ENCODE measurements at places on chromosomes 6 and 20.

- DNase-seq, result no peak
These were observed 19.0 kb upstream of the FILIP1 start for GRCh38 chr6:75512591-75512990.

GRCh38 chr6:126182650-126183311 lies 157.1 kb upstream of the CENPW start:
- DNase-seq, result no peak

DNA sequence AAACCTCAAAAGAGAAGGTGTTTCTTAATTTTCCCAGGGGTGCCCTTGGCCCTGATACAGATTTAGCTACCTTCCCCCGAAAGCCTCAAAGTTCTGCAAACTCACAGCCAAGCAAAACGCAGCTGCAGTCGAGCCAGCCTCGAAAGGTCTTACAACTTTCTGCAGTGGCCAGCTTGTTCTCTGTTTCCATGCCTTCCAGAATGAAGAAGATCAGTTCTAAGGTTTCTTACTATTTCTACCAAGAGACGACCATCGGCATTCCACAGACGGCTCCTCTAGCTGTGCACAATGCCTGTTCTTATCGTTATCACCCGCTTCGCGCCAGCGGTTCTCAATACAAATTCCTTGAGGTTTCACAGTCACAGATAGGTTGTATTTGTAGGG lies 28.5 kb upstream of the CCR6 start:
- no peak for DNase-seq

GRCh38 chr6:11258260-11259237 lies 26.1 kb upstream of the NEDD9 start:
- no peak for DNase-seq

- no peak for DNase-seq
These were observed 74.6 kb upstream of the NAA20 start for GRCh38 chr20:19942611-19943010.

GRCh38 chr6:558089-558488 lies 98.8 kb downstream of the HUS1B start:
- no peak for DNase-seq

- DNase-seq, result no peak
These were observed 12.4 kb upstream of the CSNK2A1 start for GRCh38 chr20:555976-556385.

DNA sequence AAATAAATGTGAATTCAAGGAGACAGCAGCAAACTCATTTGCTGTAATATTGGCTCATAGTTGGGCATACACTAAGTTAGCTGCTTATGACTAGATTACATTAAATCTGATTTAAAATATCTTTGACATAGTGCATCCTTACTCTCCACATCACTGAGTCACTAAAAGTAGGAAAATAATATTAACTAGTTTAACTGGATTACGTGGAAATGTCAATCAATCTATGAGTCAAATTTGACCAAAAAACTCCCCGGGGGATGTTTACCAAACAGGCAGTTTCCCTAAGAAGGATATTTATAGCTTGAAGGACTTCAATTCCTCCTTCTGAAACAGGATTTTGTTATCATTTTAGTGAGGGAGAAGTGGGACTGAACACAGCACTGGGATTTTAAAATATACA lies 366.5 kb downstream of the ESR1 start:
- DNase-seq, result no peak

GRCh38 chr6:91704531-91704930 lies 1117.7 kb upstream of the MAP3K7 start:
- DNase-seq, result no peak

DNA sequence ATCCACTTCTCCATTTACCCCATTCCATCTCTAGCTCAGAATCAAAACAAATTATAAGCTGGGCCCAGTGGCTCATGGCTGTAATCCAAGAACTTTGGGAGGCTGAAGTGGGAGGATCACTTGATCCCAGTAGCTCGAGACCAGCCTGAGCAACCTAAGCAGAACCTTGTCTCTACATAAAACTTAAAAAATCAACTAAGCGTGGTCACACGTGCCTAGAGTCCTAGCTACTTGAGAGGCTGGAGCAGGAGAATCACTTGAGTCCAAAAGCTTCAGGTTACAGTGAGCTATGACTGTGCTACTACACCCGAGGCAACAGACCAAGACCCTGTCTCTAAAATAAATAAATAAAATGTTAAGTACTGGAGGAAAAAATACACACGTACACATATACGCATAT lies 74.7 kb upstream of the RUNX2 start:
- no peak for DNase-seq

DNA sequence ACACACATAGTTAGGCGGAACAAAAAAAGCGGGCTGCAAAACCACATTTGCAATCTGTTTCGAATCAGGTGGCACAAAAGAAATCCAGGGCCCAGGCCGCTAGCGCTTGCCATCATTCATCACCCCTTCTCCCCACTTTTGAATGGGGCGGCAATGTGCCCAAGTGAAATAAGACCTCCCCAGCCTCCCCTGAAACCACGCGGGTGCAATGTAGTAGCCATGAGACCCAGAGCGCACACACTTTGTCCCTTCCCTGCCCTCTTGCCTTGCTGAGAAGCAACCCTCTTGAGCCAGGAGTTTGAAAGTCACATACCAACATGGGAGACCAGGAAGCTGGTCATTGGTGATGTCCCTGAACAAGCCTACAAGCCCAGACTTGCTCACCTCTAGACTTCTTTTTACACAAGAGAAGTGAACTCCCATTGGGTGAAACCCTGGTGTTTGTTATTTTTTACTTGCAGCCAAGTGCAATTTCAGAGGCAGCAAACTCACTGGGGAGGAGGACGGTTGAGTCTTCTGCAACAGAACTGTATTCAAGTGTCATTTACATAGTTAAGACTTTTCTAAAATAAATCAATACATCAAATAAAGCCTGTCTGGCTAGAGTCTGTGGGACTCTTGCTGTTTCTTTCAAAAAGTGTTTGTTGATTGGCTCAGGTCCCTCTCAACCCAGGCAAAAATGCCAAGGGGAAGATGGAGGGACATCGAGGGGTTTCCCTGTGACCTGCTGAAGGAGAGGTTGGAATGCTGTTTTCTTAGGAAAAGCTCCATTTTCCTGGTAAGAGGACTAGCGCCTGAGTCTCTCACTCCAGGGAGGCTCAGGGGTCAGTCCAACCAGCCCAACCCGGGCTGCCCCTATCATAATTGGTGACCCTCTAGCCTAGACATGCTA lies 138.1 kb upstream of the PTPN1 start:
- DNase-seq, result no peak

- no peak for DNase-seq
These were observed 150.2 kb downstream of the FOXC1 start for GRCh38 chr6:1759870-1760269.

GRCh38 chr6:132190097-132190814 lies 211.0 kb downstream of the MOXD1 start:
- no peak for DNase-seq

DNA sequence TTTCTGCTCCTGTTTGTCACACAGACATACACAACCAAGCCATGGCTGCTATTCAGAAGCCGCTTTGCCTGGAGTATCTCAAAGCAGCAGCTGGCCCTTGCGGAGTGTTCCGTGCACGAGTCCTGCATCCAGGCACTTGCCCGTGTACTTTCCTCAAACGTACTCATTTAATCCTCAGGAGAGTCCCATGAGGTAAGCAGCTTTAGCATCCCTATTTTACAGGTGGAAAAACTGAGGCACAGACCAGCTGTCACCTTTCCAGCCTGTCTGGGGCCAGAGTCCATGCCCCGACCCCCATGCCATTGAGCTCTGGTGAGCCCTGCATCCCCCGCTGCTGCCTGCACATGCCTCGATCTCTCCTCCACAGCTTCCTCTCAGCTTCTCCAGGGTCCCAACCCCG lies 130.0 kb downstream of the ERMARD start:
- no peak for DNase-seq

DNA sequence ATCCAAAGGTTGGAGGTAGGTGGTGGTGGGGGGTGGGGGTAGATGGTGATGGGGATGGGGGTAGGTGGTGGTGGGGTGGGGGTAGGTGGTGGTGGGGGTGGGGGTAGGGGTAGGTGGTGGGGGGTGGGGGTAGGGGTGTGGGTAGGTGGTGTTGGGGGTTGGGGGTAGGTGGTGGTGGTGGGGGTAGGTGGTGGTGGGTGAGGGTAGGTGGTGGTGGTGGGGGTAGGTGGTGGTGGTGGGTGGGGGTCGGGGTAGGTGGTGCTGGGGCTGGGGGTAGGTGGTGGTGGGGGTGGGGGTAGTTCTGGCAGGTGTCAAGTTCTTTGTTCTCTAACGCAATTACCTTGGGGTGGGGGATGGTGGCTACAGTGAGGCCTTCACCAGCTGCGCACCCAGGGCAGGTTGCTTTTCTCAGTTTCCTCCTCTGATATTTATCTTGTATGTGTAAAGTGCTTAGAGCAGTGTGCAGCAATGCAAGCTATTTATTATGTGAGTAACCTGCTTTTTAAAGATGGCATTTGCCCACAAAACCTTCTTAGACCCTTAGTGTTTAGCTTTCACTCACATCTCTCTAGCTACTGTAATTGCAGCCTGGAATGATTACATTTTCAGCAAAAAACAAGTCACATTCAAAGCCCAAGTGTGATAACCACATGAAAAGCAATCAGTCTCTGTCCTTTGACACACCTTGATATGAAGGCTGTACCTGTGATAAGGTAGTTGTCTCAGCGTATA lies 8.2 kb upstream of the CCDC167 start:
- DNase-seq, result no peak

DNA sequence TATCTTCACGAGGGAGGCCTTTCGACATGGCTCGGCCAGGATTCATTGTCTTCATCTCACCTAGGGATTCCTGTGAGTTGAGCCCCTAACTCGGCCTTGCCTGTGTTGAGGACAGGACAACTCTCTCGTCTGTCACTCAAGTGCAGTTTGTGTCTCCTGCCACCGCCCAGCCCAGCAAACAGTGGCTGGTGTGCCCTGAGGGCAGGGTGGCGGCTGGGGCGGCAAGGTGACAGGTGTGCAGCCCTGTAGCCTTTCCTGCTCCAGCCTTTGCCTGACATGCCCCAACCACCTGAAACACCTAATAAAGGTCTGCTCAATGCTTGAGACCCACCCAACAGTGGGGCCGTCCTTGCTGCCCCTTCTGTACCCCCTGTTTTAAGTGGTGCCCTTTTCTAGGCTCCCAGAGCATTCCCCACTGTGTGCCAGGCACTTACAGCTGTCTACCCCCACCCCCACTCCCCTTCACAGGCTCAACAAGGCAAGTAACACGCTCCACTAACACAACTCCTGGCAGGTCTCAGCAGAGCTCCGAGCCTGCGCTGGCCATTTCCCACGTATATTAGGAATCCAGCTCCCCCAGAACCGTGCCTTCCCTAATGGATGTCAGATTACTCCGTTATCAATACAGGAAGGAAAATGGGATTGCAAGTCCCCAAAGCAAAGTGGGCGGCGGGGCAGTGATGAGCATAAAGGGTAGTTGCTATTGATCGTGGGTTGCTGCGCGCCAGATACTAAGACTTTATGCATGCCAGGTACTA lies 17.7 kb downstream of the GFRA4 start:
- DNase-seq, result no peak

GRCh38 chr6:124719913-124720312 lies 242.3 kb upstream of the RNF217 start:
- no peak for DNase-seq

DNA sequence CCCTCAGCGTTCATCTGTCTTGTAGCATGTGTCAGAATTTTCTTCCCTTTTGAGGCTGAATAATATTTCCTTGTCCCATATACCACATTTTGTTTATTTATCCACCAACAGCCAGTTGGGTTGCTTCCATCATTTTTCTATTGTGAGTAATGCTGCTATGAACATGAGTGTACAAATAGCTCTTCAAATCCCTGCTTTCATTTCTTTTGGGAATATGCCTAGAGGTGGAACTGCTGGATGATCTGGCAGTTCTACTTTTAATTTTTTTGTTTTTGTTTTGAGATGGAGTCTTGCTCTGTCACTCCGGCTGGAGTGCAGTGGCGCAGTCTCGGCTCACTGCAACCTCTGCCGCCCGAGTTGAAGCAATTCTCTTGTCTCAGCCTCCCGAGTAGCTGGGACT lies 64.7 kb downstream of the SASH1 start:
- no peak for DNase-seq

DNA sequence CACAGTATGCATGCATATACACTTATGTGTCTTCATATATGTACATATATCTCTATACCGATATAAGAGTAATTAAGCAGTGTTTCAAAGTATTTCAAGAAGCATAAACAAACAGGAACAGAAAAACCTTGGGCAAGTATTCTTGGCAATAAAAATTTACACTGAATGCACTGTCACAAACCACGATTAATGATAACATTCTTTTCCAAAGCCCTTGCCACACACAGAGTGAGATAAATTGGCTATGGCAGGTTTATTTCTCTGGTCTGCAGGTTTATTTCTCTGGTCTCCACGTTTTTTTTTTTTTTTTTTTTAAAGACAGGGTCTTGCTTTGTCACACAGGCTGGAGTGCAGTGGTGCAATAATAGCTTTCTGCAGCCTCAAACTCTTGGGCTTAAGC lies 73.0 kb downstream of the PPP1R3G start:
- no peak for DNase-seq

DNA sequence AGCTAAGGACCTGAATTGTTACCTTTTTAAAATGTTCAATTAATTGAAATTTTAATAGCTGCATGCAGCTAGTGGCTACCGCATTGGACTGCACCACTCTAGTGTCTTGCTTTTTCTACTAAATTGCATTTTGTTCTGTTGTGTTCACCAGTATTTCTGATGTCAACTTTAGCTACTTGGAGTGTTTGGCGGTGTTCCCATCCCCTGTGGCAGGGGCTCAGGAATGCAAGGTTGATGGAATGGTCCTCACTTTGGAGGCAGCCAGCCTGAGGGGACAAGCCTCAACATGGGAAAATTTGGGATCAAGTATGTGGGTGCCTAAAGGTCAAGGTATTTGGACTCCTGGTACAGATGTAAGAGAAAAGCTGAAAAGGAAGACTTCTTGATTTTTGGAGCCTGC lies 230.1 kb upstream of the PRND start:
- no peak for DNase-seq

- DNase-seq, result no peak
These were observed 1.1 kb upstream of the DACT2 start for GRCh38 chr6:168320634-168321033.

DNA sequence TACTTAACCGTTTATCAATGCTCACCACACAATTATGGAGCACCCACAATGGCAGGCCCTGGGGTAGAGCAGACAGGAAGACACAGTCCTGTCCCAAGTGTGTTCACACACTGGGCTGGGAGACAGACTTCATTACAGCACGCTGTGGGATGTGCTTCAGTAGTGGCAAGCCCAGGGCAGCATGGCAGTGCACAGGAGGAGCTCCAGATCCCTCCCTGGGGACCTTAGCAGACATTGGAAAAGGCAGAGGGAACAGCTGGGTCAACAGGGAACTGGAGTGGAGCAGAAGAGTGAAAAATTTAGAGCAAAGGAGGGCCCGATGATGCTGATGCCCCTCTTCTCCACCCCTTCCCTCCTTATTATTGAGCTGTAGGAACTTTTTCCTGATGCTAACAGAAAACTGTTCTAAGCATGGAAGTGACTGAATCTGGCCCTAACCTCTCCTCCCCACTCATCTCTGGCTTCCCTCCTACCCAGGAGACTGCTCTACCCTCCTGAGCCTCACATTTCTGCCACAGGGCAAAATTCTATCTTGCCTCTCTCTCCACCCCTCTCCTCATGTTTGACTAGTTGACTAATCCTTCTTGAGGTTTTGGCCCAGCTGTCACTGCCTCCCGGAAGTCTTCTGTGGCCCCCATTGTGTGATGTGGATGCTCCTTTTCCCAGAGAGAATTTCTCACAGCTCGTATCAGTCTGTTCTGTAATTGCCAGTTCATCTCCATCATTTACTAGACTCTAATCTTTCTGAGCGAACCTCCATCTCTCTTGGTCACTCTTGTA lies 41.3 kb upstream of the NOP56 start:
- DNase-seq, result no peak

GRCh38 chr6:159008656-159009288 lies 8.8 kb upstream of the RSPH3 start:
- no peak for DNase-seq
